Activated CD8-positive, alpha-beta memory T cell treated with anti-CD3 and anti-CD28 coated beads for 1 hour (primary cell): ENCODE measurements at places on chromosomes 7 and 10.

GRCh38 chr7:37833107-37833817, 15.1 kb upstream of the NME8 start:
- DNase-seq, result no peak

DNA sequence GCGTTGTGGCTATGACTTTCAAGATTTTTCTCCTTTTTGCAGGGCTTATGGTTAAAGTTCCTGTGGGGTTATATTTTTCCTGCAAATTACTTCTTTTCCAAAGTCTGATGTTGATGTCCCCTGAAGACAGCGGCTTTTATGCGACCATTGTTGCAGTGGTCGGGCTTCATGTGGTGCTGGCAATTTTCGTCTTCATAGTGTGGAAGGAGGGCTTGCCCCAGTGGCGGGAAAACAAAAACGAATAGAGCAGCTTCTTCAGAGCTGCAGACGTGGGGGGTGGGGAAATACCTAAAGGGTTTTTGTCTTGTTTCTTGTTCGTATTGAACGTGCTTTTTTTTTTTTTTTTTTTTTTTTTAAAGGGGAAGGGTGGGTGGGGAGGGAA, 53.8 kb downstream of the MCMBP start:
- no peak for DNase-seq

DNA sequence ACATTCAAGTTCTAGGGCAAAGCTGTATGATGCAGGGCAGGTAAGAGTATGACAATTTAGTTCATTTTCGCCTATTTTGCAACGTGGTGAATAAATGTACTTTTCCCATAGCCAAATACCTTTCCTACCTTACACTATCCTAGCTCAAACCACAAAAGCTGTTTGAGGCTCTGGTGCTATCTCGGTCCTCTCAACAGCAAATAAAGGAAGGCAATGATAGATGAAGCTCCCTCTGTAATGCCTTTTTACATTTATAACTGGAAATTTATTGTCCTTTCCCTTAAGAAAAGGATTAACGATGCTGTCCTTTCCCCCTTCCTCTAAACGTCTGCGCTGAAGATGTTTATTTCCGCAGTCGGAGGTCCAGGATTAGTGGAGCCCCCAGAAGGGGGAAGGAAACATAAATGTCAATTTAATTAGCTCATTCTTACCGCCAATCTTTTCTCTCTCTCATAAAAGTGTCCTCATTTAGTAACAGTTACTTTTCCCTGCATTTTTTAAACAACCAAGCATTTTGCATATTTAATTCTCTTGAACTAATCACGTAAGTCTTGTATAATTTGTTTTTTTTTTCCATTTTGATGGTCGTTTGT, 114.6 kb downstream of the PIP4K2A start:
- no peak for DNase-seq

DNA sequence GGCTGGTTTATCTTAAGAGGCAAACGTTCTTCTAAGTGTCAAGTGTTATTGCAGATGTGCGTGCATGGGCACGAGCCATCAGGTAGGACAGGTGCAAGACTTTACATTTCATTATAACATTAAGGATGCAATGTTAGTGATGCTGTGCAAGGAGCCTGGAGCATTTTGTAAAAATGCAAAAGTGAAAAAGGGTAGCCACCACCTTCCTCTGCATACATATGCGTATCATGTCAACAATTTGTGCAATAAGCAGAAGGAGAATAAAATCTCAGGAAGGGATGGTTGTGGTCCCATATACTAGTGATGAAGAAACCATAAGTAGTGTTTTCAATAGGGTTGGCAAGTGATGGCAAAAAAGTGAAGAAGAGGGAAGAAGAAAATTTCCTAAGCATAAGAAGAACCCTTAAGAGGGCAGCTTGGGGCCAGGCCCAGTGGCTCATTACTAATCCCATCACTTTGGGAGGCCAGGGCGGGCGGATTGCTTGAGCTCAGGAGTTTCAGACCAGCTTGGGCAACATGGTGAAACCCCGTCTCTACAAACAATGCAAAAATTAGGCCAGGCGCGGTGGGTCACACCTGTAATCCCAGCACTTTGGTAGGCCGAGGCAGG, 7.5 kb downstream of the PIK3AP1 start:
- no peak for DNase-seq

DNA sequence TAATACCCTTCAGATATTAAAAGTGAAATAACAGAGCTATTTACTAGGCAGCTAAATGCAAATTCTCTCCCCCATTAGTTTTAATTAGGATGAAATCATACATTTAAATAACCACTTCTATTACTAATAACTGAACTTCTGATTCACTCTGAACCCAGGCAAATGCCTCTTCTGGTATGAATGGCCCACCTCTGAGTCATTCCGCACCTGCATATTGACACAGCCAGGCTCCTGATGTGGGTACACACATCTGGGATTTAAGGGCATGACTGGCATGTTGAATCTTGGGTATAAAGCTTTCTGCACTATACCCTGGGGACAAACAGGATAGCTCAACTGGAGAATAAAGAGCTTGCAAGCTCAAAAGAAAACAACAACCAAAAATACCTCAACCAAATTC, 140.9 kb downstream of the AUTS2 start:
- DNase-seq, result no peak

GRCh38 chr7:102063690-102064180, 222.9 kb upstream of the SH2B2 start:
- DNase-seq, result no peak

- no peak for DNase-seq
Measured at GRCh38 chr7:120740348-120740747, 117.6 kb downstream of the TSPAN12 start.

DNA sequence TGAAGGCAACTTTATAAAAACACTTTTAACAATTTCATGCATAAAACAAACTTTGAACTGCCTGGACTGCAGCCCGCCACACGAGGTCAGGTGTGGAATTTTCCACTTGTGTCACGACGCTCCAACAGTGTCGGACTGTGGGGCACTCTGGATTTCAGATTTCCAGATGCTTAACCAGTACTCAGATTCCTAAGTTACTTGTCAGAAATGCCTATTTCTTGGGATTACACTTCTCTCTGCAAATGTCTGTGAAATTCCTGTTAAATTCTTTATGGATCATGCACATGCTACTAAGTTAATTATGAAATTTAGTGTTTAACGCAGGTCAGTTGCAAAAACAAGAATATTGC, 473 bp upstream of the GPER1 start:
- no peak for DNase-seq

DNA sequence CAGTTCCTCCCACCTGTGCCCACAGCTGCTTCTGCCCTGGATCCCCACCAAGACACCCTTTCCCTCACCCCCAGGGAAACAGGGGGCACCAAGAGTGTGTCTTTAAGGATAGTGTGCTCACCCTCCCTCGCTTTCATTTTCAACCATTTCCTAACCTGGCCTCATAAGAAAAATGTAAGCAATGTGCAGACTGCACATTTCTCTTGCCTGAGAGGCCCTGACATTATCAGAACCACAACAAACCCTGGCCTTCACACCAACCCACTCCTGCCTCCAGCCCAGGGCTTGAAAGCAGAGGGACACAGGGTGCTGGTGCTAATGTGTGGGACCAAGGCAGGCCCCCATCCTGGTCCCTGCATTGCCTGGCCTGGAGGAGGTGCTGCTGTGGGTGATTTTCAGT, 11.0 kb upstream of the IMPDH1 start:
- DNase-seq, result no peak

- DNase-seq, result peak; percentile 73
Measured at GRCh38 chr7:99374111-99375064, at the start of gene ARPC1B. Gene ARPC1B (plus strand): TSS chr7:99374730. CDS start chr7:99385715, 10,985 bp downstream.

DNA sequence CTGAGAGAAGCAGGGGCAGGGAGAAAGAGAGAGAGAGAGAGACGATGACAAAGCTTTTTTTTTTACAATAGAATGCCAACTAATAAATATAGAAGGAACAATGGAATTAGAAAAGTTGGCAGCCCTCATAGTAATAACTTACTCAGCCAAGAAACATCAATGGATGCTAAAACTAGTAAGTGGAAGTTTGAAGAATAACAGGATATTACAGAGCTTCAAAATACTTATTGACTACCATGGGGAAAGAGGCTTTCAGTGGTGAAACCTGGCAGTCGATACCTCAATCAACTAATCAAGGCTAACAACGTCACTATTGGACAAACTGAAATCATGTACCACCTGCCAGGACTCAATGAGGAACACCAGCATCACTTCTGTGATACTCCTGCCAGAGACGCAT, 100.5 kb upstream of the LRRC4 start:
- no peak for DNase-seq

DNA sequence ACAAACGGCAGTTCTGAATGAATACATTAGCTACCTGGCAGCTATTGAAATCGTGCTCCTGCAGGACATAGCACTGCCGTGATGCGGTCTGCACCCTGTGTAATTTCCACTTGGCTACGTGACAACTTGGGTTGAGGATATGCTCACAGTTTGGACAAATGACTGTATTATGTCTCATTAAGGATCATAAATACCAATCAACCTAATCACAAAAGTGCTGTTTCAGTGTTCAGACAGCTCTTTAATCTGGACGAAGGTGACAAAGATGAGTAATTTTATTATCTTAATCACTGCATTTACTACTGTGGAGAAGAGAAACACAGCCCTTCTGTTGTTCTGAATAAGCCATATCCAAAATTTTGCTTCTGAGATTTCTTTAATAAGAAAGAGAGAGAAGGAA, 210.8 kb upstream of the PFKP start:
- DNase-seq, result no peak

DNA sequence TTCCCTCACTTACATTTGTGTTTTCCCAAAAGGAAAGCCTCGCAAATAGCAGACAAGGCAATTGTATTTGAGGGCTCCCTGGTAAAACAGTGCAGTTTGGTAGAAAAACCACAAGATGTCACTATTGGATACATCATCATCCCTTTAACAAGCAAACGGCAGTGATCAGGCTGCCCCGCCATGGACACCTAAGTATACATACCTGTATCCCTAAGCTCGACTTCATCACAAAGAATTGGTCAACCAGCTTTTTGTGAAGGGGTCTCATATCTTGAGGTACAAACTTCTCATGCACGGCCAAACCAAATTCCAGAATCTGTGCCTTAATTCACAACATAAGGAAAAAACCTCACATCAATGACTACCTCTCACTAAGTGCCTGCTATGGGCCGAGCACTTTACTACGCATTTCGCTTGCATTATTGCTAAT, 179.5 kb upstream of the IMMP2L start:
- peak; percentile 13 for DNase-seq

DNA sequence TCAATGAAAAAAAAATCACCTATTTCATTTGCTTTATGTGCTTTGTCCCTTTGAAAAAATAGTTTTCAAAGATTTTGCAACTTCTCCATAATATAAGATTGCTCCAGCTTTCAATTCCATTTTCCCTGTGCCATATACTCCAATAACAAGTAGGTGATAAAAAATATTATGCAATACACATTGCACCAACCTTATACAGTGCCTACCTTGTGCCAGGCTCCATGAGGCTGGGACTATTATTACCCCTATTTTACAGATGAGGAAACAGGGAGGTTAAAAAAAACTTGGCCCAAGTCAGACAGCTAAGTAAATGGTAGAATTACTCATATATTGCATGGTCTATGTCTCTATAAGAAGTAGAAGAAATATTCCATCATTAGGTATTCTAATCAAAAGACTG, 57.8 kb downstream of the BRAF start:
- DNase-seq, result no peak

- DNase-seq, result no peak
Measured at GRCh38 chr10:51103554-51104217, 29.4 kb downstream of the PRKG1 start.

- DNase-seq, result no peak
Measured at GRCh38 chr7:27299861-27300260, 57.3 kb downstream of the EVX1 start.

GRCh38 chr7:52271703-52272102, 763.7 kb upstream of the POM121L12 start:
- no peak for DNase-seq

DNA sequence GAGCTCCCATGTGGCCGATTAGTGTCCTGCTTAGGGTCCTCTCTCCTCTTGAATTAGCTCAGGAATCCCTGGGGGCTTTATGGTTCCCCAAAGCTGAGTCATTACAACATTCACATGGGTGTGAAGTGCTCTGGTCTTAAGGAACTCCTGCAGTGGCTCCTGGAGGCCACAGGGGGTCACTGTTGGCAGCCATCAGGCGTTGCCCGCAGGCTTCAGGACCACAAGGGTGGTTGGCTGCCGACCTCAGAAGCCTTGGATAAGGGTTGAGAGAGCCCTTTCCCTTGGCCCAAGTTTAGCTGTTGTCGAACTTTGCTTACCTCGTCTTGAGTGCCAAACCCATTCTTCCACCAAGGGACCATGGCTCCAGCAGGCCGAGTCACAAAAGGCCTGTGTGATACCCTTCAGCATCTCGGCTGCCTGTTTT, 61.7 kb downstream of the SH2D4B start:
- DNase-seq, result no peak

- DNase-seq, result no peak
Measured at GRCh38 chr10:17101257-17101909, 28.2 kb downstream of the CUBN start.

- DNase-seq, result no peak
Measured at GRCh38 chr7:1474736-1475135, 15.5 kb upstream of the MICALL2 start.

- DNase-seq, result no peak
Measured at GRCh38 chr10:3365630-3366029, 193.0 kb upstream of the PITRM1 start.

DNA sequence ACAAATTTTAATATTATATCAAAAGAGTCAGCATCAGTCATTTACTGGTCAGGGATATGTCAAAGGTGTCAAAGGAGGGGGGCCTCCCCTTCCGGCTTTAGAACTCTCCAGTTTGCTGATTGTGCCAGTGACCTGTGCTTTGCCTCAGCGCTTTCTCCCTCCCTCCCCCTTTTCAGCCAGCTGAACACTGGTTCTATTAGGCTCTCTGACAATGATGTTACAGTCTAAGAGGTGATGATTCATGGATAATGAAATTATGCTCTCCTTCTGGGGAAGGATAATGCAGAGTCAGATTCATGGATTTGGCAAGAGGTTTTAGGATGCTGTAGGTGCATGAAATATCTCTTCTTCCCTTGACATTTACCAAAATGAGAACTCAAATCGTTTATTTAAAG, 6.1 kb downstream of the LRRTM3 start:
- no peak for DNase-seq

DNA sequence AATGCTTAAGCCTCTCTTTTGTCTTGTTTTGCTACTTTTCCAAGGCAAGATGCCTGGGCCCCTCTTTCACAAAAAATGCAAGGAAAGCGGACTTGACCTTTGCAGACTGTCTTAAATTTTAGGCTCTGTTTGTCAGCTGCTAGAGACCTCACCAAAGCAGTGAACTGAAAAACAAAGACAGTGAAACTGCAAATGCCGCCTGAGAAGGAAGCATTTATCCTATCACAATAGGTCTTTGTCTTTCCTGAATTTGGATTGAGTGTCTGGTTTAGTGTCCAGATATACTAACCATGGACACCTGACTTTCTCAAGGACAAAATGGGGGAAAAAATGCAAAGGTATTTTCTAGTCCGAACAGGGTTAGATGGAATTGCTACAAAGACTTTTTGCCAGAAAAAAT, 256.9 kb downstream of the INHBA start:
- DNase-seq, result no peak

DNA sequence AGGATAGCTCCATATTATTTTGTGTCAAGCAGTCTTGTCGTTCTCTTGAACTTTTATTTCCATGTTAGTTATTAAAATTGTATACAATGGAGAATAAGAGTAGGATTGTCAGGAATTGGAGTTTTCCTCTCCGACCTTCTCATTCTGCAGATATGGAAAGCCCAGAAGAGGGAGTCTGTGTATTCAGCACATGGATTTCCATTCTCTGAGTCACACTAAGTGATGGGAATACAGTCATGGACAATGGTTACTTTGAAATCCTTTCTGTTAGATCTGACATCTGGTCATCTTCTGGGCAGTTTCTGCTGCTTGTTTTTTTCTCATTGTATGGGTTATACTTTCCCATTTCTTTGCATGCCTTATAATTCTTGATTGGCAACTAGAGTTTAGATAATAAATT, 5.0 kb upstream of the TASOR2 start:
- DNase-seq, result no peak
